ENCODE measurements at places on chromosomes 12 and 14. TPM values are rescaled to one million over a fixed set of nuclear protein-coding genes. Genes with fewer than 3 reads are reported as not detected.
A peak's percentile ranks its signal among the peaks of the same experiment; 100 is the strongest.

Gene KLHL33
- total RNA-seq: 0.19 TPM

GRCh38 chr14:70188659-70189455, at the start of gene SLC8A3:
TSS of gene SLC8A3 (minus strand) at chr14:70188951. CDS start at chr14:70168422, 20,529 bp downstream.
- peak; percentile 49 for DNase-seq

DNA sequence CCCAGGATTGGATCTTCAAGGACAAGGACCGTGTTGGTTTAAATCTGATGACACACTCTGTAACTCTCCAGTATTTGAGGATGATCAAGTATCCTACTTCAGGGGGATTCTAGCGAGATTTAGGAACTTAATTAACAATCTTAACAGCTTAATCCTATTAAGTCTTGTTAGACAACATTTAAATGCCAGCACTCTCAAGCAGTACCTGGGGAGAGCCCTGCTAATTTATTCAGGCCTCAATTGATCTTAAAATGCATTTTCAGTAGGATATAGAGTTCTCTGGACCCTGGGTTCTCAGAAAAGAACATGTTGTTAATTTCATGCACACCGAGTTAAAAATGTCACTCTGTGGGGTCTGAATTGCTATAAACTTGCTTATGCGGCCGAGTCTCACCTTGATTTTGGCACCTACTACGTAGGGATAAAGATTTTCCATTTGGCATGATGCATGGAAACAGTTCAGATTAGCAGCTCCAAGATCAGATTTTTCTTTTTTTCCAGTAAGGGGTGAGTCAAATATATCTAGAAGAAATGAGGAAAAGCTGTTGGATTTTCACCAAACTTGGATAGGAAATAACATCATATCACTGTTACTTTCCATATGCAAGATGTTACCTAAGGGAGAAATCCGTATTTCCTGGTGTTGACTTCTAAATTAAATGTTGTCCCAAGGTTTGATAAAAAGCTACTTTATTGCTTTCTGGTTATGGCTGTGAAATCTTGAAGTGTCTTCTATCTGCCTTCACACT, 76.1 kb downstream of the SLC24A4 start:
- DNase-seq: no peak

DNA sequence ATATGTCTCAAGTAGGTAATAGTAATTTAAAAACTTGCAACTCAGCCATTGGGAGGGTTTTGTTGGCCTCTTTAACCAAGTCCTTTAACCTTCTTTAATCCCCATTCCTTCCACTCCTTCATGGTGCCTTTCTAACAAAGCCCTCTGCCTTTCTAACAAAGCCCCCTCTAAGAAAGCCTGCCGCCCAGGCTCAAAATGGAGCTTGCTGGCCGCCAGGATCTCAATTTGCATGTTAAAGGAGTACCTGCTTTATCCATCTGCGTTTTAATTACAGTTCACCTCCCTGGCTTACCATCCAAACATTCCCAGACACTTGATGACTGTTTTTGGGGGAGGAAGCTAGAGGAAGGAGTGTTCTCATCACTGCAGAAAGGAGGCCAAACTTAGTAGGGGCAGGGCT, 183.4 kb downstream of the PTPN11 start:
- no peak for DNase-seq

Gene OTX2
- not detected for total RNA-seq

Gene TOMM20L
- total RNA-seq: not detected

- no peak for DNase-seq
Observed at GRCh38 chr12:19031032-19031431, 98.5 kb upstream of the PLEKHA5 start.
